ENCODE measurements at places on chromosomes 16 and 17. TPM values are rescaled to one million over a fixed set of nuclear protein-coding genes. Genes with fewer than 3 reads are reported as not detected.

Gene ATP6V0C
- total RNA-seq = 274 TPM

GRCh38 chr16:19804538-19805323 is 79.9 kb downstream of the GPRC5B start:
- H3K27me3 ChIP-seq = peaks cover 2% of the 10 kb centered on the region
- H3K27ac ChIP-seq = no peak overlapping the region
- H3K36me3 ChIP-seq = peaks cover 17% of the 10 kb centered on the region
- H3K4me1 ChIP-seq = no peaks in the 10 kb centered on the region
- no peak for DNase-seq

Gene DPEP3
- not detected for total RNA-seq

- no peak overlapping the region for H3K4me3 ChIP-seq
- no peak for DNase-seq
- peaks cover 2% of the 10 kb centered on the region for H3K4me1 ChIP-seq
- H3K27ac ChIP-seq = no peak overlapping the region
- no peaks in the 10 kb centered on the region for H3K27me3 ChIP-seq
These were observed 13.1 kb downstream of the SOCS3 start for GRCh38 chr17:78346605-78347250.

GRCh38 chr17:9427465-9428315 is 147.9 kb downstream of the STX8 start:
- peak; percentile 26 for DNase-seq
- peak overlapping the region; percentile 61 for H3K4me3 ChIP-seq
- H3K36me3 ChIP-seq = no peaks in the 10 kb centered on the region
- peak overlapping the region; percentile 11 for H3K27ac ChIP-seq

Gene GAS2L2
- total RNA-seq = 0.27 TPM

Gene SLFN14
- not detected for total RNA-seq

GRCh38 chr16:4617880-4618279 is 3.2 kb upstream of the UBALD1 start:
- DNase-seq = no peak
- peak overlapping the region; percentile 98 for H3K27ac ChIP-seq
- peak overlapping the region; percentile 49 for H3K4me3 ChIP-seq
- H3K27me3 ChIP-seq = peaks cover 8% of the 10 kb centered on the region
